ENCODE measurements at places on chromosomes 12 and 14. TPM values are rescaled to one million over a fixed set of nuclear protein-coding genes. Genes with fewer than 3 reads are reported as not detected.

DNA sequence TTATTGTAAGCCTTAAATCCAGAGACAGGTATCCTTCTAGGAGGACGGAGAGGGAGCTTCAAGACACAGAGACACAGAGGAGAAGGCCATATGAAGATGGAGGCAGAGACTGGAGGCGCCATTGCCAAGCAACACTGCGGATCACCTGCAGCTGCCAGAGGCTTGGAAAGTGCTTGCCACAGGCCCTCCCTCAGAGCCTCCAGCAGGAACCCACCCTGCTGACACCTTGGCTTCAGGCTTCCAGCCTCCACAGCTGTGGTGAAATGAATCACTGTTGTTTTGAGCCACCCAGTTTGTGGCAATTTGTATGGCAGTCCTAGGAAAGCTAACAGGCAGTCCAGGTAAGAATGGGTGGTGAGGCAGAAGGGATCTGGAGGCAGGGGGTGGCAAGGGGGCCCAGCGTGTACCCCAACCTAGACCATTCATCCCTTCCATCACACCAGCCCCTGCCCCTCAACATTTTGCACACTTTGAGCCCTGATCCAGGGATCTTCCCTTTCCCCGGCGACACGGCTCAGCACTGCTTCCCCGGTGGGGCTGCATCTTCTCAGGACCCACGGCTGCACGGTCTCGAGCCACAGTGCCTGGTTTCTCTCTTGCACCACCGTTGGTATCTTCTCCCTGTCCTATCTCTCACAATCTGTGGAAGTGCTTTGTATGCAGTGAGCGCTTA lies 22.3 kb upstream of the BCDIN3D start:
- no peak for DNase-seq

Gene ARHGAP9
- total RNA-seq, result 3.6 TPM

DNA sequence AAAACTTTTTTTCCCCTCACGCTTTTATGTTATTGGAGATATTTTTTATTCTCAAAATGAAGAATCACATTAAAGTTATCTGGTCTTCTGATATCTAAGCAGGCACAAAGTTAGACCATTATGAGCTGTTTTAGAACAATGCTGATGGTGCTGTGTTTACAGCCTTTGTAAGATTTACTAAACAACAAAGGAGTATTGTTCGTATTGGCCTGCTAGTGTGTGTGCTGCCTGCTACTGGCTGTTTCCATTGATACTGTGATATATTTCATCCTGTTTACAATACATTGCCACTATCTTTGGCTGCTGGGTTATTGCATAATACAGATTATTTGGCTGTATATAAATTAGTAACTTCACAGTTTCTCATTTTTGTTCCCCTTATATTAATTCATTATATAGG lies 220.8 kb downstream of the ITPR2 start:
- no peak for DNase-seq

Gene CPM
- total RNA-seq, result 2.0 TPM

Gene MAPK1IP1L
- 22.3 TPM for total RNA-seq

DNA sequence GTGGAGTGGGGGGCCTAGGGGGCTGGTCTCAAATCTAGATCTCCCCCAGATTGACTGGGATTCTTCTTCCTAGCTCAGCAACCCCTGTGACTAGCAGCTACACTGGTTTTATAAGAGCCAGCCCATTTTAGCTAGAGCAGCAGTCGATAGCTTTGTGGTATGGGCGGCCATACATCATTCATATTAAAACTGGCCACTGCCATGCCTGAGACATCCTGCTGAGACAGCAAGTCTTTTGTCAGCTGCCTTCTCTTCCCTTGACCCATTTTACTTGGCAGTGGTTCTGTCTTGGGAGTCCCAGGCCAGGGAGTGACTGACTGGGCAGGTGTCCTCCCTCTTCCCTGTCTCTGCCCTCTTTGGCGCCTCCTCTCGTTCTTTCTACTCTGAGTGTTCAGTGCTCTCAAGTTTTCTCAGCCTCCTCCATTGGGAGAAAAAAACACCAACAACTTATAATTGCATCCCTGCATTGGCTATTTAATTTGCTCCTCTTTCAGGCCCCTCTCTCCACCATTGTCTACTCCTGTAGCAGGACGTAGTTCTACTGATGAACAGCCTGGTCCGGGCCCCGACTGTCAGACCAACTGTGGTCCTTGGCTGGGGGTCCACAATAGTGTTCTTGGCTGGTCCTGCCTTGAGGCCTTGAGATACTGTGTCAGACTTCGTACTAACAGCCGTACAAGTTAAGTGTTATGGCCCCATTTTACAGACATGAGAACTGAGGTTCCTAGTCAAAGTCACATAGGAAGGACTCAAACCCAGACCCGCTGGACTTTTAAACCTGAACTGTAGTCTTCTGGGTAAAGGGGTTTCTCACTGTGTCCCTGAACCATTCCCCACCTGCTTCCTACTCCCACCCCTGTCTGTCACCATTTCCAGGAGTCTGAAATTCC lies 18.3 kb upstream of the JDP2 start:
- DNase-seq, result peak; percentile 84

GRCh38 chr12:74685385-74685784 lies 147.8 kb downstream of the ATXN7L3B start:
- DNase-seq, result no peak

GRCh38 chr12:29253906-29254625 lies 105.0 kb downstream of the FAR2 start:
- peak; percentile 70 for DNase-seq

DNA sequence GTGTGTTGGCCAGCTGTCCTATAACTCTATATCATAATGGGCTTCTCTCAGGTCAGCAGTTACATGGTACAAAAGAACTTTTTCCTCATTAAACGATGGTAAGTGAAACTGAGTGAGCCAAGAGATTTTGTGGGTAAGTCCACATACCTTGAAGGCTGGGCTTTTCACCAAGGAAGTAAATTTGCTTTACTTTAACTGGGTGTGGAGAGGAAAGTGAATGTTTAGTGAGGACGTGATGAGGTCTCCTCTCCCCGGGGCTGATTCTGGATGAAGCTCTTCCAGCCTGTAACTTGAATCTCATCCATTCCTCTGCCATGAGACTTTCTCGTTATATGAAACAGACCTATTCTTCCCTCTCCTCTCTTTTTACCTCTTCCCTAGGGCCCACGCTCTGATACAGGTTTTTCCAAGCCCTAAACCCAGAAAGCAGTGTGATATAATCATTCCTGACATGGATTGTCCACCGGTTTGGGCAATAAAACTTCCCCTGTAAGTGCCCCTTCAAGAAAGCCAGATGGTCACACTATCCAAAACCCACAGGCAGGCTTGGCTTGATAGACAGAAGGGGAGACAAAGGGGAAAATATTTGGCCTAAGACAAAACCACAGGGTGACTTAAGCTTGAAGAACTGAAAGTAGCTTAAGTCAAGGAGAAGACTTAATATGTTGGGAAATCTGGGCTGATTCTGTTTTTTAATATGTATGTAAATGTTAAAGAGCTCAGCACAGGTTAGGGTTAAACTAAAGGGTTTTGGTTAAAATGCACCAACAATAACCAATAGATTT lies 50.3 kb downstream of the CIT start:
- DNase-seq, result no peak

DNA sequence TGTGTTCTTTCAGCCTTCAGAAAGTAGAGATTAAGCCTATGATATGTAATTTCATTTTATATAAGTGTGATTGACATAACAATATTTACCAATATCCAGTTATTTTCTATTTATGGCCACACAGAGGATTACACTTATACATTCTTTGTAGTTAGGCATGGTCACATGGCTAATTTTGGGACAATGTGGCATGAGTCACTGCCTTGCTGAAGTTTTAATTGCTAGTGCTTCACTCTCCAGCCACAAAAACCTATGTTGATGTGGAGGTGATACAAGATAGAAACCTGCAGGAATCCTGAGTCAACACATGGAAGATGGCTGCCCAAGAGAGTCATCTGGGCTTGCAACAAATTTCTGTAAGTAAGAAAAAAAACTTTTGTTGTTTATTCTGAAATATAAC lies 17.0 kb downstream of the CLEC14A start:
- no peak for DNase-seq

- peak; percentile 65 for DNase-seq
These were observed 442.6 kb downstream of the DPF3 start for GRCh38 chr14:72451054-72451972.

DNA sequence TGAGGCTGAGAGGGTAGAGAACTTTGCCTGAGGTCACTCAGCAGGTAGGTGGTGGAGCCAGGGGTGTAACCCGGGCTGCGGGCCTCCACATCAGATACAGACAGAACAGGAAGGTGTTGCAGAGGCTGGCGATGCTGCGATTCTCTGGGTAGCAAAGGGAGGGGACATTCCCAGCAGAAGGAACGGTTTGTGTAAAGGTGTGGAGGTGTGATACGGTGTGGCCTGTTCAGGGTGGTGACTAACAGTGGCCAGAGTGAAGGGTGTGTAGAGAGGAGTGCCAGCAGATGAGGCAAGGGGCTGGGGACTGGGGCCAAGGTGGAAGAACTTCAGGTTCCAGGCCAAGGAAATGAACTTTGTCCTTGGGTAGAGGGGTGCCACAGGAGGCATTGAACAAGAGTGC lies 18.2 kb upstream of the FAIM2 start:
- DNase-seq, result no peak

Gene LMNTD1
- total RNA-seq, result 0.18 TPM

GRCh38 chr14:24177041-24177825 lies 5.4 kb downstream of the REC8 start:
- DNase-seq, result no peak

Gene CYP46A1
- total RNA-seq, result 2.3 TPM

GRCh38 chr14:102819176-102819628 lies 42.0 kb downstream of the TRAF3 start:
- no peak for DNase-seq

Gene LETMD1
- 43.4 TPM for total RNA-seq

Gene WNT5B
- total RNA-seq, result 38.8 TPM

DNA sequence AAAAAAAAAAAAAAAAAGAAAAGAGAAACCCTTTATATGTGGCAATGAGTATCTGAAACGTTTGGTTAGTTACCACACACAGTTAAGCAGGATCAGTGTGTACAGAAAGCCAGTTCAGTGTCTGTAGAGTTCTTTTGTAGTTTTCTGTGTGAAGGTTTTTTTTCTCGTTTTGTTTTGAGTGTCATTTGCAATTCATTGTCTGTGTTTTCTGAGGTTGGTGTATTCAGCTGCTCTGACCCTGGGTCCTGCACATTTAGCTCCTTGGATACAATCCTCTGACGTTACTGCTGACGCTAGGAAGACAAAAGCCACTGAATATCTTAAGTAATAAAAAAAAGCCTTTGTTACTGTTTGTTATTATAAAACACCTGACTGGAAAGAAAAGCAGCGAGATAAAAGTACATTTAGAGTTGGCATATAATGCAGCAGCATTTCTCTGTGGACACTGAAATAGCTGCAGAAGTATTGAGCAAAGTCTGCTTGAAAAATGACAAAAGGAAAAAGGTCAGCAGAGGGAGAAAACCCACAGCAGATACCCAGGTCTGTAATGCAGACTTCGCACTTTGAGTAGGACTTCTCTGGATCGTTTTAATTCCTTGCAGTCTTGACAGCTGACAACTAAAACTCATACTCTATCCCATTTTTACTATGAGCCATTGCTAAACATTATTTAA lies 89.0 kb downstream of the POLR3B start:
- DNase-seq, result no peak

DNA sequence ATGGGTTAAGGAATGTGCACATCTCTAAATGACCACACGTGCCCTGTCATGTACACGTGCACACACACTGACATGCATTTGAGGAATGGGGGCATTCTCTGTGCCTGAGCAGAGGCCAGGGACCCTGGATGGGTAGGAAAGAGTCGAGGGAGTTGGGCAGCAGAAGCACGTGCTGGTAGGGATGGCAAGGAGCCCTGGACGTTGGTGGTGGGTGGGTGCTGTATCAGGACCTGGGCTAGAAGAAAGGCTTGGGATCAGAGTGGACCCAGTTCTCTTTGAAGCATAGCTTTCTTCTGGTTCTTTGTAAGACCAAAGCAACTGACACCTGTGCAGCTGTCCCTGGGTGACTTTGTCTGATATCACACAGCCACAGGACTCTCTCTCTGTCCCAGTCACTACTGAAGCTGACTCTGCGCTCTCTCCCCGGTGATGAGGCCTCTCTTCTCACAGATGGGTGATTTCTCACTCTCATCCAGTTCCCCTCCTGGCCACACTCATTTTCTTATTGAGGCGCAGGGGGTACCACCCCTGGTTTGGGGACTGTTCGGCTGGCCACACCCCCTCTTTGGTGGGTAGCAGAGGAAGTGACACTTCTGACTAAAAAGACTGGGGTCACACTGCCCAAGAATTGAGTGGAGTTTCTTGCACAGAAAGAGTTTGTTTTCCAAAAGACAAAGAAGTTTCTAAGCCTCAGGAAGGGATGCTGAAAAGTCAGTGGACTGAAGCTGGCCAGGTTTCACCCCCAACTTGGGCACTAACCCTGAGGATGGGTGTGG lies 171.7 kb upstream of the RTL1 start:
- DNase-seq, result no peak

Gene STAC3
- total RNA-seq, result 202 TPM

DNA sequence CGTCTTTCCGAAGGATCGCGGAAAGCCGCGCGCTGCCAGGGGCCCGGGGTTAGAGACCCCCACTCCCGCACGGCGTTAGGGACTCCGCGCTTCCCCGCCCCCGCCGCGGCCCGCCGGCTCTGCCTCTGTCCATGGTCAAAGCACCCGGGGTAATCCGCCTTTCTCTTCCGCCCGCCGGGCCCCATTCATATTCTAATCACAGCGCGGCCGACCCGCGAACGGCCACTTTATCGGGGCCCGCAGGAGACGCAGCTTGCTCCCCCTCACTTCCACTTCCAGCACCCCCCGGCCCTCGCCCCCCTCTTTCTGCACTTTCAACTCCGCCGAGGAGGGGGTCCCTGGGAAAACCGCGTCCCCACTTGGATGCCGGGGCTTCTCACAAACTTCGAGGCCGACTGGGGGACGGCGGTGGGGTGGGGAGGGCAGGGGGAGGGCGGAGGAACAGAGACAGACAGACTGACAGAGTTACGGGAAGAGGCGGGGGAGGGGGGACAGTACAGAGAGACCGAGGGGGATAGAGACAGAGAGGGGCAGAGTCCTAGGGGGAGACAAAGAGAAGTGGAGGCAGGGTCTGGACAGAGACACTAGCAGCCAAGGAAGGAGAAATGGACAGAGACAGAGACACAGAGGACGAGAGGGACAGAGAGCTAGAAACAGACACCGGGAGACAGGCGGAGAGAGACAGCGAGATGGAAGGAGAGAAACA lies 1.1 kb upstream of the RFX4 start:
- peak; percentile 45 for DNase-seq

Gene SOAT2
- total RNA-seq, result 0.04 TPM

Gene CMKLR1
- 3.0 TPM for total RNA-seq

DNA sequence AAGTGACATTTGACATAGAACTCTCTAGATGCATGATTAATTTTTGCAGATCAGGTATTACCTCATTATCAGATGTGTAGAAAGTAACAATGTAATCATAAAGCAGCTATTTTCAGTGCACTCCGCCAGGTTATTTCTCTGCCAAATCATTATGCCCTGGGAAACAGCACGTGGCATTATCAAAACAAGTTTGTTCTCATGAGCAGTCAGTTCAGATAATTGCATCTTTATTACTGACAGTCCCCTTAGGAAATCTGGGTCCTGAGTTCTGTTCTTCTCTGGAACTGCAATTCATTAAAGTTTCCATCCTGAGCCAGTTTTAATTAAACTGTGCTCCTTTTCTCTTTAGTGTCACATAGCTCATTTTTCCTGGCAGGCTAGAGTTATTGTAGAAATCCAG lies 94.7 kb upstream of the KRR1 start:
- no peak for DNase-seq

GRCh38 chr12:19444097-19444496 lies 4.8 kb downstream of the AEBP2 start:
- DNase-seq, result no peak

- no peak for DNase-seq
These were observed 50.0 kb upstream of the SCN8A start for GRCh38 chr12:51540996-51541395.

Gene FSCB
- total RNA-seq, result 0.04 TPM

Gene PAX9
- 0.13 TPM for total RNA-seq

Data from muscle of leg (tissue), 16 donors.